ENCODE measurements at places on chromosomes 3 and 15.

- DNase-seq: no peak
Measured at GRCh38 chr3:187227658-187228258, 30.5 kb downstream of the RTP1 start.

DNA sequence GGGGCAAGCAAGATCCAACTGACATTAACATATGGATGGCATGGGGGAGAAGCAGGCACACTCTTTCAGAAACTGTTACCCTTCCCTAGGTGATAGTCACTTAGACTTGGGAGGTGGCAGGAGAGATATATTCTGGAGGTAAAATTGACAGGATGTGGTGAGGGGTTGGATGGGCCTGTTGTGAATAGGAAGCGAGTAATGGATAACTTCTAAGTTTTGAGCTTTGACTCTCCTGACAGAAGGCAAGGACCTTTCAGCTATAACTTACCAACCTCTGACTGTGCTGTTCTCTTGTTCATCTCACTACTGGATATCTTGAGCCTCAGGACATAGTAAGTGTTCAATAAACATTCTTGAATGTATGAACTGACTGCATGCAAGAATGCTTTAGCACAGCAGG is 1.9 kb upstream of the PDIA5 start:
- no peak for DNase-seq

- no peak for DNase-seq
Measured at GRCh38 chr15:55737373-55737772, 5.6 kb downstream of the PRTG start.

GRCh38 chr3:149042789-149043386 is 43.4 kb downstream of the HLTF start:
- no peak for DNase-seq

DNA sequence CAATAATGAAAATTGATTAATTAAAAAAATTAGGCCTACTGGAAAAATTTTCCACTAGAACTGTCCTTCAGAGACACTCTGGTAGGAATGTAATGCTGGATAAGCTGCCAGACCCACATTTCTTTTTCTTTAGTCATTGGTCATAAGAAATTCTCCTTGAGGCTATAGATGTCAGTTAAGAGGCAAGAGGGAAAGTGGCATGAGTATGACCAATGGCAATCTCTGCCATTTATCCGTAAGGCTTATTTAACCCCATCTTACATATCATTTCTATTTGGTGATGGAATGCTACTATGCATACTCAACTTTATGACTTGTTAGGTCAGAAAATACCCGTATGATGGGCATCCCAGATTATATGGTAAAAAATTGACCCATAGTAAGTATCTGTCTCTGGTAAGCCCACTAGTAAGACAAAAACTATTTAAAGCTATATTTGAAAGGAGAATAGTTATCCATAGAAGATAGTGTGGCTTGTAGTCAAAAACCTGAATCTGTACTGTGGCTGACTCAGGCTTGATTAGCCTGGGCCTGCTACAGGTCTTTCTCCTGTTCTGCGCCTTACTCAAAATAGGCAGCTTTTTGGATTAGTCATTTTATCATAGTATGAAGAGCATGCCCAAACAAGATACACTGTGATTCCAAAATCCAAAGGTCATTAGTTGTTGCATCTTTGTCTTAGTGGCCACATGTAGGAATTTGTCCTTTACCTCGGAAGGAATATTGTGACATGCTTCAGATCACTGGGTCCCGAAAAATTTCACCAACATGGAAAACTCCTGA is 314.7 kb downstream of the PYDC2 start:
- DNase-seq: no peak

DNA sequence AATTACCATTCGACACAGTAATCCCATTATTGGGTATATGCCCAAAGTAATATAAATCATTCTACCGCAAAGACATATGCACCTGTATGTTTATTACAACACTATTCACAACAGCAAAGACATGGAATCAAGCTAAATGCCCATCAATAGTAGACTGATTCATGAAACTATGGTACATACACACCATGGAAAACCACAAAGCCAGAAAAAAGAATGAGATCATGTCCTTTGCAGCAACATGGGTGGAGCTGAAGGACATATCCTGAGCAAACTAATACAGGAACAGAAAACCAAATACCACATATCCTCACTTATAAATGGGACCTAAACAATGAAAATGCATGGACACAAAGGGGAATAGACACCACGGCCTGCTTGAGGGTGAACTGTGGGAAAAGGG is 11.1 kb upstream of the MCF2L2 start:
- no peak for DNase-seq

DNA sequence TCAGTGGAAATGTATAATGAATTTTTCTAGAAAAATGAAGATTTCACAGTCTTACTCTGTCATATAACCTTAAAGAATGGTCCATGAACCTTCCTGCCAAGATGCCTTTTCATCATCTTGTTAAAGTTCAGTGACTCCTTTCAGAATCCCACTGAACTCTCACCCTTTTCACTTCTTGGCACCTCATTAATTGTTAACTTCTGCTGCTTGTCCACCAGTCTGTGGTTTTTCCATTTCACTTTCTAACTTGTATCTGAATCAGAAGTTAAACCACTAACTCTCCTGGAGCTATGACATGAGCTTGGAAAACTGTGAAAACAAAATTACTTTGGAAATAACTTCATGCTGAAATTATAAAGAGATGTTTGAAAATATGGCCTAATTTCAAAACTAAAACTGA is 281.2 kb upstream of the ALCAM start:
- no peak for DNase-seq

DNA sequence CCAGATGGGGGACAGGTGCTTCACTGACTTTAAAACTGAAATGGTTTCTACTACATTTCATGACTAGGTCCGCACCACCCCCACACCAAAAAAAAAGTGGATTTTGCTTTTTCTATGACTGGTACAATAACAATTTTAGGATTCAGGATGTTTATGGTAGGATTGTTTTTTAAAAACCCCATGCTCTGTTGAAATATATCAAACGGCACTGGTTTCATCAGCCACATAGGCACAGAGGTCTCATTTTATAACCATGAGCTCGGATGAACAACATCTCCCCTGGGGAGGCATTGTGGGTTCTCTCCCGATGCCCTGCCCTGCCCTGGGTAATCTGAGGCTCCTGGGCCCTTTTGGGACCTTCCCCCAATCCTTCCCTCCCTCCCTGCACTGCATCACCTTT is 202.7 kb upstream of the KBTBD8 start:
- no peak for DNase-seq

DNA sequence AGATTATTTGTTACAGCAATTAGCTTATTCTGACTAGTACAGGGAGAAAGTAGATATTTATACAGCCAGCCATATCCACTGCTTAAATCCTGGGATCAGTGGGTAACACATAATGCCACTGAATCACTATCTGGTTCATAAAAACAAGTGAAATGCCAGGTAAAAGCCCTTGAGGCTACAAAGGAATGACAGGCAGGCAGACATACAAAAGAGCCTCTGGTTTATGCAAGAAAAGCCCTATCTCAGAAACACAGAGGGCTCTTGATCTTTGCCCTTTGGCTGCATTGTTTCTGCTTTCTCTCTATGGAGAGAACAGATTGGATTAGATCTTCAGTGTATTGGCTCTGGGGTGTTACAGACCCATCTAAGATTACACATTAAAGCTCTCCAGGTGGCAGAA is 115.4 kb upstream of the GADL1 start:
- DNase-seq: no peak

DNA sequence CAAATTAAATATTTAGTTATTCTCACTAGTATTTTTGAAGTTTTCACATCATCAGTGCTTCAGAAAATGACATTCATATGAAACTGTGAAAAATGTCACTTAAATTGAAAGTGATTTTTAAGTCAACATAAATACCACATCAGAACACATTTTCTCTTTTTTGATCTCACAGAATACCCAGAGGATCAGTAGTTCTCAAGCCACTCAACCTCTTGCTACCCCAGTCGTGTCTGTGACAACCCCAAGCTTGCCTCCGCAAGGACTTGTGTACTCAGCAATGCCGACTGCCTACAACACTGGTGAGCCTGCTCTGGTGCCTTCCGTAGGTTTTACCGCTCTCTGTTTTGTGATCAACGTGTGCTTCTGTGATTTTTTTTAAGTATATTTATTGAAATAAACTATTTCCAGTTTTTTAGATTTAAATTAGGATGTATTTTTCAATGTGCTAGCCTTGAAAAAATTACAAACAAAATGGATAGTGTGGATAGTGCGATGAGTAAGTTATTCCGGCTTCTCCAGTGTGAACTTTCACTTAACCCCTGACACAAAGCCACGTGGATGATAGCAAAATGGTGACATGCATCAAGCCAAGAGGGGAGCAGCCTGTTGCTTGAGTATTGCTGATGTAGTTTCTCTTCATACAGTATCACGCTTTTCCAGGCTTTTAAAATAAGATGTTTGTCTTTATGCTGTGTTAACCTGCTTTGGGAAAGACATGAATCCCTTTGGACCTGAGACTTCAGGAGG is 26.5 kb downstream of the LYSMD4 start:
- peak; percentile 64 for DNase-seq

- no peak for DNase-seq
Measured at GRCh38 chr15:76418352-76419140, 82.0 kb downstream of the ISL2 start.
